ENCODE measurements at places on chromosomes 1 and 21. TPM values are rescaled to one million over a fixed set of nuclear protein-coding genes. Genes with fewer than 3 reads are reported as not detected.

S100A14 gene
- total RNA-seq = 0.33 TPM

CELA3A gene
- total RNA-seq = not detected

SYT11 gene
- 50.8 TPM for total RNA-seq

RORC gene
- total RNA-seq = 0.15 TPM

KCNE1 gene
- total RNA-seq = 0.29 TPM

PDZK1IP1 gene
- total RNA-seq = not detected

EXTL1 gene
- total RNA-seq = 0.83 TPM
